Kasumi-1 (cell line): ENCODE measurements at places on chromosomes 12 and 14.

DNA sequence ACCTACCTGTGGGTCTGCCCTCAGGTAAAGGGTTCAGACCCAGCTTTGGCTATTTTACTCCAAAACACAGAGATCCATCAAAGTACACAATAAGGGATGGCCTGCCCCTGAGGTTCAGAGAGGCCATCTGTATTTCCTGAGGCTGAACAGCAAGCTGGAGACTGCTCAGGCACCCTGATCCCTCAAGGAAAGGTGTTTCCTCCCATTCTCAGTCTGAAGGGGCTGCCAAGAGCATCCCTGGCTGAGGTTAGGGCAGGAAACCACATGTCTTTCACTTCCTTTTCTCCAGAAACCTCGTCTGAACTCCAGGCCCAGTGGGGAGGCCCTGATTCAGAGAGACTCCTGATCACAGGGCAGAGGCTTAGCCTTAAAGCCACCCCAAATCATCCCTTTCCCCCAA lies 1.5 kb downstream of the RILPL1 start:
- DNase-seq: peak; percentile 97

DNA sequence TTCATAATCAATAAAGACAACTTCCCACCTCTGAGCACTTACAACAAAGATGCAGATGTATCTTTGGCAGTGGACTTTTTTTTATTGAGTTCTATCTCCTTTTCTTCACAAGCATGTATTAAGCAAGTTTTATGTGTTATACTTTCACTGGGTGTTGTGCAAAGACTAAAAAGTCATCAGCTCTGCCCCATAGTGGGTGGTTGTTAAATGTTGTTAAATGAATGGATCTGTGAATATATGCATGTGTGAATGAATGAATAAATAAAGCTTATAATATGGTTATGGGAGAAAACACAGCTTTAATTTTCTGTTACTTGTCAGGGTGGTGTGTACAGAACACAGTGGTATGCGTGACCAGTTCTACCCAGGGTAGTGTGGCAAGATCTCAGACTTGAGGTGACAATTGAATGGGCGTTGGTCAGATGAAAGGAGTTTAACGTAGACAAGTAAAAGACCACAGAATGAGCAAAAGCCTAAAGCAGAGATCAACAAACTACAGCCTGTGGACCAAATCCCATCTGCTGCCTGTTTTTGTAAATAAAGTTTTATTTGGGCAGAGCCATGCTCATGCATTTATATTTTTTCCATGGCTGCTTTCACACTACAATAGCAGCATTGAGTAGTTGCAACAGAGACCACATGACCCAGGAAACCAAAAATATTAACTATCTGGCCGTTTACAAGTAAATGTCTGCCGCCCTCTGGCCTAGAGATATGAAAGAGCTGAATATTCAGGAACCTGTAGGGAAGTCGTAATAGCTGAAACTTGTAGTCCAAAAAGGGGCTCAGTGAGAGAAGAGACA lies 207.4 kb upstream of the EEA1 start:
- DNase-seq: peak; percentile 20

- DNase-seq: no peak
Measured at GRCh38 chr12:131897276-131897675, 2.9 kb downstream of the ULK1 start.

- DNase-seq: peak; percentile 29
Measured at GRCh38 chr12:93568091-93568490, 4.4 kb upstream of the SOCS2 start.

GRCh38 chr12:20213723-20214625 lies 154.4 kb upstream of the PDE3A start:
- DNase-seq: no peak

DNA sequence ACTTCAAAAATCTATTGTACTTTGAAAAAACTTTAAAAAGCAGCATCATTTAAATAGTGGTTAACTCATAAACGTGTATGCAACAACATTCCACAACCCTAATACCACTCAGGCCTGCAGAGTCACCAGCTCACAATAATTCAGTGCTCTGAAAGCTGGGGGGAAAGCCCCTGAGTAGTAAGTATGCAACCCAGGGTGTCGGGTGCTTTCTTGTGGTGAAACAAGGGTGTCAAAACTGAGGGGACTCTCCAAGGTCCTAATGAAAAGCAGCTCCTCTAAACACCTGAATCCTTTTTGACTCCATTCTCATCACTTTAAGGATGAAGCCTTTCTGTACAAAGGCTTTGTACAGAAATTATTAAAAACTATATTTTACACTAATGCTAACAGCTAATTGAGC lies 33.7 kb downstream of the FGFR1OP2 start:
- no peak for DNase-seq

DNA sequence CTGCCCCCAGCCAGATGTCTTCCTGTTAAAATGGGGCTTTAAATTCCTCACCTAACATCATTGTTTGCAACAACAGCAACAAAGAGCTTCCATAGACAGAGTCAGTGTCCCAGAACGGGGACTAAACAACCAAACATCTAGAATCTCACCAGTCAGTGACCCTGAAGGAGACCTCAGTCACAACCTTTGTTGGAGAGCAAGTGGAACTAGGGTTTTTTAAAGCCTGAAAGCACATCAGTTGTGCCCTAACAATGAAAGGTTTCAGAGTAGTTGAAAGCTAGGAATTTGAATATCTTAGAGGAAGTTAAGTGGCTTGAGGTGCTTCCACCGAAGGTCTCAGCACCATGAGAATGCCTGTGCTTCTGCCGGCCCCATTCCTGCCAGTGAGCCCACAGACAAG lies 5.0 kb upstream of the ALDH2 start:
- no peak for DNase-seq

DNA sequence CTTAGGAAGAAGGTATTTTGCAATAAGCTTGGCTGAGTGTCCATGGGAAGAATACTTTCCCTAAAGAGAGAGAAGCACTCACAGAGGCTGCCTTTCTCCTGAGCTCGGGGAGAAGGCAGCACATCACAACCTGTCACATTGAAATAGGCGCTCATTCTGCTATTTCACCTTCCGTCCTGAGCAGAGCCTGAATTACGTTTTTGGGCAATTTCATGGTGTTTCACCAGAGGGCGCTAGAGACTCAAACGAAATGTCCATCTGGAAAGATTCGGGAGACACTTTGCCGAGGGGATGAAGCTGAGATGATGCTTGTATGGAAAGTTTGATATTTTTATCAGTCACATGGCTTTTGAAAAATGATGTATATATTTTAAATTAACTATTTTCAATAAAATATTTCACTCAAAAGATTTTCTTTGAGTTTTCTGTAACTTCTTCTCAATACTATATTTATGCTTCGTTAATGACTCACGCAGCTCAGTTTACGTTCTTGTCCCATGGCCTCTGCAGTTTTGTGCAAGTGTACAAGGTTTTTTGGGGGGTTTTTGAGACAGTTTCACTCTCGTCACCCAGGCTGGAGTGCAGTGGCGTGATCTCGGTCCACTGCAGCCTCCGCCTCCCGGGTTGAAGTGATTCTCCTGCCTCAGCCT lies 17.4 kb upstream of the B4GALNT3 start:
- peak; percentile 44 for DNase-seq

DNA sequence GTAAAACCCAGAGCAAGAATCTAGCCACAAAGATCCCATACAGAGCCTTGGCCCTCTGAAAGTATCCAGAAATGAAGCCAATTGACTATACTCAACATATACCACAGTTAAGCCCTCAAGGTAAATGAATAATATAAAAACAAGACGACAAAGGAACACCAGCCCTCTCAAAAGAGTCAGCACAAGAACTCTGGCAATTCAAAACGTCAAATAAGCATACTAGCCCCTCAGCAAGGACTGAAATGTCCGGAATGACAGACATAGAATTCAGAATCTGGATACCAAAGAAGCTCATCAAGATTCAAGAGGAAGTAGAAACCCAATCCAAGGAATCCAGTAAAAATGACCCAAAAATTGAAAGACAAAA lies 49.9 kb downstream of the GTF2A1 start:
- DNase-seq: peak; percentile 49

- DNase-seq: no peak
Measured at GRCh38 chr14:101775826-101776225, 14.3 kb downstream of the PPP2R5C start.

DNA sequence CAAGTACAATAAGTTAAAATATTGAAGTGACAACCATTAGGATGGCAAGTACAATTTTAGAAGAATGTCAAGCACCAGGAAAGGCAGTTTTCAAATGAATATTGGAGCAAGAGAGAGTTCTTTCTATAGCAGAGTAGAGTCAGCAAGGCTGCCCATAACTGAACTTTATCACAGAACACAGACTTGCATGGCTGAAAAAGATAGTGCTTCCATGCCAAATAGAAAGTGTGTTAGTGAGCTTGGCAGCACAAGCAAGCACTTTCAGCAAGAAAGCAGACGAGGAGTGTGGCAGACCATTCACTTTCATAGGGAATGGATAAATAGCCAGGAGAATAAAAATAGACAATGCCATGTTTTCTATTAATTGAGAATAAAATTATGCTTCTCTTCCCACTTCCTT lies 647.0 kb upstream of the MGAT4C start:
- no peak for DNase-seq

DNA sequence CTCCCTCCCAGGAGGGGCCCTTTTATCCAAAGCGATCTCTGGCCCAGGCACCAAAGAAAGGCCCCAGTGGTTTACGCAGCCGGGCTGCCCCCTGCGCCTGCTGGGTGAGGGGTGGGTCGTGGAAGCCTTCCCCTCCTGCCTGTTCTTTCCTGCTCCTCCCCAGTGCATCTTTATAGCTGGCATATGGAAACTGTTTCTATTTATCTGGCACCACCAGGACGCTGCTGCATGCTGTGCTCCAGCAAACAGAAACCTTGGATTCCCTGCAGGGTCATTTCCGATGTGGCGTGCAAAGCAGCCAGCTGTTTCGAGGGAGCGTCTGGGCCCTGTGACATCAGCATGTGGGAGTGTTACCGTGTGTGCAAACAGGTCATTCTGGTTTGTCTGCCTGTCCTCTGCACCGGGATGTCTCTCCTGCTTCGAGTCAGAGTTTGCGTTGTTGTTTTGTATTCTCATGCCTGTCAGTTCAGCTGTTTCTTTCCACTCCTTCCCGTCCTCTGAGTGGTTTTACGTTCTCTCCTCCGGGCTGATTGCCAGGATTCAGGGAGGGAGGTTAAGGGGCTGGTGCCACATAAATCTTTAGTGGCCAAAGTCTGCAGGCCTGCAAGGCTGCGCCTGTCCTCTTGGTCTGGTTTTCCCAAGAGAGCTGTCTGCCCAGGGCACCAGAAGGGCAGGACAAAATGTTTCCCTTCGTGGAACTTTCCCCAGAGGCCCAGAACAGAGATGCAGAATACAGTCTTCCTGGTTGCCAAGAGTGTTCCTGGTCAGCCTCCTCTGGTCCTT lies 24.6 kb downstream of the TPCN1 start:
- no peak for DNase-seq

DNA sequence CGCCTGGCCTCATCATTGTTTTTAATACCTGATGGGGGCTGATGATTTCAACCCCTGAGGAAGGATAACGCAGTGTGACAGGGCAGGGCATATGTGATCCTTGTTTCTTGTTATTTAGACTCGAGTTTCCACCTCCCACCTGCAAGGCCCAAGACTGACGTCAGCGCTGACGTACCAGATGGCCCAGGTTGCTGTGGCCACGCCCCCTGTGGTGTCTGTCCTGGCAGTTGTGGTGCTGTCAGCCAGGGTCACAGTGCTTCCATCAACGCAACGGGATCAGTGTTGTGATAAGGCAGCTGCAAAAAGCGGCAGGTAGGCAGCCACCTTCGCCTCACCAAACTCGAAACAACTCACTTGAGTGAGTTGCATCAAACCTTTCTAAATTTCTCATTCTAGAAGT lies 18.4 kb downstream of the DDX51 start:
- DNase-seq: no peak

DNA sequence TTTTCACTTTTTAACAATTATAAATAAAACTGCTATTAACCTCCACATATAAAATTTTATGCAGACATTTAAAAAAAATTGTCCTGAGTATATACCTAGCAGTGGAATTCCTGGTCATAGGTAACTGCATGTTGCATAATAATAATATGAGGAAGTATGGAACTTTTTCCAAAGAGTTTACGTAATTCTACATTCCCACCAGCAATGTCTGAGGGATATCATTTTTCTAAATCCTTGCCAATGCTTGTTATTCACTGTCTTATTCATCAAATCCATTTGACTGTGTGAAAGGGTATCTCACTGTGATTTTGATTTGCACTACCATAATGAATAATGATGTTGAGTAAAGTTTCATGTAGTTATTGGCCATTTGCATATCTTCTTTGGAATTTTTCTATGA lies 393.8 kb downstream of the LRFN5 start:
- DNase-seq: no peak

DNA sequence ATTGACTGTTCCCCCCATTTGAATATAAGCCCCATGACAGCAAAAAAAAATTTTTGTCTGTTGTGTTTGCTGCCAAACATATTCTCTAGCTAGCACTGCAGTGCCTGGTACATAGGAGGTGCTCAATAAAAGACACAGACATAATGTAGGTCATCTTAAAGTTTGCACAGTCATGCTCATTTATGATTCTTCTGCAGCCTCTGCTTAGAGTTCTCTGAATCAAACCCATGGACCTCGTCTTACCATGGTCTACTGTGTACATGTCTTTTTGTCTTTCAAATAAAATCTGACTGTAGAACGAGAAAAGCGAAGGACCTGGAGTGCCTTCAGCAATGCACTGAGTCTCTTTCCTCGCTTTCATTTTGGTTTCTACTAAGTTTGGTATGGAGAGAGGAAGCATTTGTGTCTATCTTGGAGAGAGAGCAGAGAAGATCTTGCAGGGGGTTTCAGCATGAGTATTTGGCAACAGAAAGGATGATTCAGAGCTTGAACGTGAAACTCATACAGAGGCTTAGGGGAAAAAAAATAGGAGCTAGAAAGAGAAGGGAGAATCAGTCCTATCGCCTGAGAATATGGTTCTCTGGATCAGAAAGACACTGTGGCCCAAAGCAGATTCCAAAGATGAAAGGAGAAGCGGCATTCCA lies 38.8 kb upstream of the TMCC3 start:
- DNase-seq: no peak

DNA sequence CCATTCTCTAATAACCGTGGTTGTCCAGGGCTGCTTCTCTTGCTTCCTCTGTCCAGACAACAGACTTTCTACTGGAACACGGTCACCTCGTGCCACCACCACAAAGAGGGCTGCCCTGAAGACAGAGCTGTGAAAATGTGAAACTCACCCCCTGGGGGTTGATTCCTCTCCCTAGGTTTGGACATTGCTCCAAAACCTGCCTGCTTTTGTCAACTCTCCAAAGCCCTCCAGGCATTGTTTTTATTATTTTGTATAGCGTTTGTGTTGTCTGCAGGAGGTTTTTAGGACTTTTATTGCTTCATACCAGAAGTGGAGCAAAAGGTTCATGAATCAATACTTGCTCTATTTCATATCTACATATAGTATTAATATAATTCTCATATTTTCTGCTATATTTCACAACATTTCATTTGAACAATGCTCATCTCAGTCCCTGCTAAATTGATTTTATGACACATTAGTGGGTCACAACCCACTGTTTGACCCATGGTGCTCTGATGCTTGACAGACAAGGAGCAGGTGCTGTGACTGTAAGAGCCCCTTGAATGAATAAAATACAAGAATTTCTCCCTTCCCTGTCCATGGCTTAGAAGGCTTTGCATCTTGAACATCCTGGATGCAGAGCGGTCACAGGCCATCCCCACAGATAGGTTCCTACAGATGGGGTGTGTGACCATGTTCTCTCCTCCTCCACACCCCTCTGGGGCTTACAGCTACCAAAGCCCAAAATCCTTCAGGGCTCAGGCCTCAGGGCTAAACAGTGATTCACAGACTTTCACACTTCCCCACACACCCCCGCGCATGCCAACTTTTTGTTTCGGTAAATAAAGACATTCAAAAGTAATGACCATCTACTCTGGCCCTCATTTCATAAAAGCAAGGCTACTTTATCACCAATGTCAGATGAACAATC lies 20.6 kb upstream of the EML1 start:
- DNase-seq: no peak
